ENCODE measurements at places on chromosomes 16 and 17.

DNA sequence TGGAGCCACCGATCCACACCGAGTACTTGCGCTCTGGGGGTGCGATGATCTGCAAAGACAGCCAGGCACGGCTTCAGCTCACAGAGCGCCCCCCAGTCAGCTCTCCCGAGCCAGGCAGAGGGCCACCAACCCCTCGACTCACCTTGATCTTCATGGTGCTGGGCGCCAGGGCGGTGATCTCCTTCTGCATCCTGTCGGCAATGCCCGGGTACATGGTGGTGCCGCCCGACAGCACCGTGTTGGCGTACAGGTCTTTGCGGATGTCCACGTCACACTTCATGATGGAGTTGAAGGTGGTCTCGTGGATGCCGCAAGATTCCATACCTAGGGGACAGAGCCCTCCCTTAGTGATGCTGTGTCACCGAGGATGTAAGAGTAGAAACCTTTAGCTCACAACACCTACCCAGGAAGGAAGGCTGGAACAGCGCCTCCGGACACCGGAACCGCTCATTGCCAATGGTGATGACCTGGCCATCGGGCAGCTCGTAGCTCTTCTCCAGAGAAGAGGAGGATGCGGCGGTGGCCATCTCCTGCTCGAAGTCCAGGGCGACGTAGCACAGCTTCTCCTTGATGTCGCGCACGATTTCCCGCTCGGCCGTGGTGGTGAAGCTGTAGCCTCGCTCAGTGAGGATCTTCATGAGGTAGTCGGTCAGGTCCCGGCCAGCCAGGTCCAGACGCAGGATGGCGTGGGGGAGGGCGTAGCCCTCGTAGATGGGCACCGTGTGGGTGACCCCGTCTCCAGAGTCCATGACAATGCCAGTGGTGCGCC is 1.6 kb downstream of the ACTG1 start:
- no peak for DNase-seq

DNA sequence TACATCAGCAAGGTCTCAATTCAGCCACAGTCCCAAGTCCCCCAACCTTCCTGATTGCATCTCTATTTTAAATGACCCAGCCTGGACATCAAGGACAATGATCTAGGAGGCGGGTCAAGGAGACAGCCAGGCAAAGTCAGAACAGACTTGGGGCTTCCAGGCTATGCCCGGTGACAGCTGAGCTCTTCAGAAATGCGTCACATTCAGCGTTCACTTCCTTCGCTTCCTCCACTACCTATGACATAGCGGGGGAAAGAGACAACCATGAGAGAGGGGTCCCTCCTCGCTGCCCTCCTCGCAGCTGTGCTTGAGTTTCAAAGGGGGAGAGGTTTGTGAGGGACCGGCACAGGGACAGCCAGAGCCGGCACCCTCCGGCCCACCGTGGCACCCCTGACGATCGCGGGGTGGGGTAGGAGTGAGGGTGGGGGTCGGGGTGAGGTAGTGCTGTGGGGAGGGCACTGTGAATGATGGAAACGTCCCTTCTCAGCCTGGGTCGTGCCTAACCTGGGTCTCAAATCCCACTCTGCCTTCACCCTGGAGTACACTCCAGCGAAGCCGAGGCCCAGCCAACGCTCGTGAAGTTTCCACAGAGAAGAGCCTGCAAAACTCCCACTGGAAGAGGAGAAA is 12.3 kb upstream of the LGALS3BP start:
- peak; percentile 59 for DNase-seq

- DNase-seq: peak; percentile 87
Measured at GRCh38 chr17:48030531-48030930, 7.1 kb downstream of the COPZ2 start.

GRCh38 chr17:57553526-57553925 is 191.6 kb downstream of the CCDC182 start:
- peak; percentile 86 for DNase-seq

DNA sequence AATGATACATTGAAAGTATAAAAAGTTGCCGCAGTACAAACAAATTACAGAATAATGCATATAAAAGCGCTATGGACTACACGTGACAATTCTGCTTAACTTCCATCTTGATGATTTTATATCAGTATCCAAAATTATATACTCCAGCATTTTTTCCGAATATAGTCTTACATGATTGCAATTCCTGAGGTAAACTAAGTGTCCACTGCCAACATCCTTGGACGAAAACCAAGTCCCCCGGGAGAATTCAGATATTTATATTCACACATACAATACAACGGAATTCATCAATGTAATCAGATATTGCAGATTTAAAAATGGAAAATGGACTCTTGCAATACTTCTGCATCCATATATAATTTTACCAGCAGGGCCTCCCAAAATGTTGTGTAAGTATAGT is 8.9 kb upstream of the MYH11 start:
- DNase-seq: peak; percentile 42

DNA sequence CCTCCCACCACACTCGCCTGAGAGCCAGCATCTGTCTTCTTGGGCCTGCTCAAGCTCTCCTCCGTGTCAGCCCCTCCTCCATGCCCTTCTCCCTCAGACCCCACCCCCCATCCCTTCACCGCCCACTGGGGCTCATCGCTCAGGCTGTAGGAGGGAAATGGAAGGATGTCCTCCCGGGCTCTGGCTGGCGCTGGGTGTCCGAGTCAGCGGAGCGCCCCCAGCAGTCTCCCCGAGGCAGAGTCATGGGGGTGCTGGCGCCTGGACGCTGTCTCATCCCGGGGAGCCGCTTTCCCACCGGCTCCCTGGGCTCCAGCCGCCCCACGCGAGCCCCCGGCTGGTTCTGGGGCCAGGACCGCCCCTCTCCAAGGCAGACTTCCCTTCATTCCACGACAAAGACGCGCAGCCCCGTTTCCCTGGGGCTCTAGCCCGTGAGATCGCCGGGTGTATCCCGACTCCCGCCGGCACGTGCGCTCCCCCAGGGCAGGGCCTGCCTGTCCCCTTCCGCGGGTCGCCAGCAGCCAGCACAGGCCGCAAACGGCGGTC is 428 bp upstream of the ANTKMT start:
- DNase-seq: peak; percentile 99

GRCh38 chr16:49693445-49693844 is 162.5 kb downstream of the ZNF423 start:
- DNase-seq: no peak

GRCh38 chr16:10619271-10619849 is 39.0 kb upstream of the EMP2 start:
- DNase-seq: peak; percentile 72

GRCh38 chr16:57141822-57142631 is 43.8 kb downstream of the PSME3IP1 start:
- peak; percentile 65 for DNase-seq

- peak; percentile 77 for DNase-seq
Measured at GRCh38 chr16:31134625-31135534, 647 bp downstream of the PRSS8 start.

DNA sequence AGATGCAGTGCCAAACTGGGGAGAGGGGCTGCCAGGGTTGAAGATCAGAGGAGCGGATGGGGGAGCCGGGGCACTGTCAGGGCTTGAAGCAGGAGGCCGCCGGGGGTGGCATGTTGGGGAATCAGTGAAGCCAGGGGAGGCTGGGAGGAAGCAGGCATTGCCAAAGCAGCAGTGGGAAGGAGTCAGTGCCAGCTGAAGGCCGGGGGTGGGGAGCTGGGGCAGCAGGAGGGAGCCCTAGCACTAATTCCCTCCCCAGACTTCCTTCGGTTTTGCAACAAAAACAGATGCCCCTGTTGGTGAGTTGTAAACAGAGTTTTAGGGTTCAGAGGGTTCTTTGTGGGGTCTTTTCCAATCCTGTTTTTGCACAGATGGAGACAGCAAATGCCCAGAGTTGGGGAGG is 10.9 kb upstream of the TAC4 start:
- peak; percentile 53 for DNase-seq

- DNase-seq: peak; percentile 95
Measured at GRCh38 chr17:45149037-45149668, 878 bp downstream of the HEXIM1 start.

GRCh38 chr17:28572259-28573039 is 1.1 kb upstream of the PIGS start:
- no peak for DNase-seq

Measured in osteoblast (primary cell).